Activated T-cell treated with anti-CD3 and anti-CD28 coated beads, Interleukin-2, amount 50 U/mL, for 1 hour (primary cell): ENCODE measurements at places on chromosomes 13 and 19.

- peak; percentile 30 for DNase-seq
Measured at GRCh38 chr13:41222259-41222852, 28.0 kb upstream of the KBTBD7 start.

DNA sequence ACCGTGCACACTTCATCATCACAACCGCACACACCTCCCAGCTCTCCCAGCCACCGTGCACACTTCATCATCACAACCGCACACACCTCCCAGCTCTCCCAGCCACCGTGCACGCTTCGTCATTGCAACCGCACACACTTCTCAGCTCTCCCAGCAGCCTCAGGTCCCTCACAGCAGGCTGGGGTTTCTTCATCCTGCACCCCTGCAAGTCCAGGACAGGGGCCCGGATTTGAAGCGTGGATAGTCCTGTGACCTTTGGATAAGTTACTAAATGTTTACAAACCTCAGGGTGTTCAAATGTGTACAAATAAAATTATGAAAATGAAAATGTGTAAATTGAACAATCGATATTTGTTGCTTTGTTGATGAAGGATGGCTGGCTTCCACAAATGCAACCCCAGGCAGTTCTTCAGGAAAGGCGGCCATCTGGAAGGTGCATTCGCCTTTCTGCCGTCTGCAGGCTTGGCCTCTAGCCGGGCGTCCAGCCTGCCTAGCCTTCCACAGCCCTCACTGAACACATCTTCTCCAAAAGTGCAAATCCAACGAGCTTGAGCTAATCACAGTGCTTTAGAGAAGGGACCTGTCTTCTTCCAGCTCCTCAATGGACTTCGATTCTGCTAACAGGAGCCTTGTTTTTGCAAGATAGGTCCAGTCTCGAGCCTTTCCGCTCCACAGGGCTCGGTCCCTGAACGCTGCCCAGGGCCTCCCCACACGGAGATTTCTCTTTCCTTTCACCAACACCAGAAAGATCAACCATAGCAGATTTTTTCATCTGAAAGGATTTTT is 74.2 kb downstream of the SPACA7 start:
- DNase-seq: no peak

- DNase-seq: no peak
Measured at GRCh38 chr13:100610391-100611347, 22.1 kb upstream of the GGACT start.

GRCh38 chr13:35600137-35600536 is 123.6 kb upstream of the MAB21L1 start:
- no peak for DNase-seq

- no peak for DNase-seq
Measured at GRCh38 chr19:15126131-15126910, 19.1 kb downstream of the SYDE1 start.

GRCh38 chr13:35744566-35745178 is 268.2 kb upstream of the MAB21L1 start:
- DNase-seq: no peak

- no peak for DNase-seq
Measured at GRCh38 chr13:110563463-110563774, 1.9 kb upstream of the RAB20 start.

DNA sequence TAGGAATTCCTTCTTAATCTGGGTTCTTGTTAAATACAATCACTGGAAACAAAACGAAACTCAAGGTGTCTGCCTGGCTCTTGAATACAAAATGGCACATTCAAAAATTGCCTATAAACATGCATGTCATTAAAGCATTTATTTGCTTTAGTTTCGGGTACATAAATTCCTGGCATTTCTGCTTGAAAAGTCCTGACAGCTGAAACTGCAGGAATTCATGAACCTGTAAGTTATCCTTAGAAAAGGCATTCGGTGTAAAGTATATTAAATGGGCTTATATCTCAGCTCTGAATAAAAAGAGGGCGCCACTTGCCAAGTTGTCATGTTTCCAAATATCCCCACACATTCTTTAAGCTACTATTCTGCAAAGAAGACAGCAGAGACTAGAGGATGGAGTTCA is 32.9 kb downstream of the RXFP2 start:
- DNase-seq: no peak

- no peak for DNase-seq
Measured at GRCh38 chr13:41137241-41137640, 4.6 kb upstream of the KBTBD6 start.

DNA sequence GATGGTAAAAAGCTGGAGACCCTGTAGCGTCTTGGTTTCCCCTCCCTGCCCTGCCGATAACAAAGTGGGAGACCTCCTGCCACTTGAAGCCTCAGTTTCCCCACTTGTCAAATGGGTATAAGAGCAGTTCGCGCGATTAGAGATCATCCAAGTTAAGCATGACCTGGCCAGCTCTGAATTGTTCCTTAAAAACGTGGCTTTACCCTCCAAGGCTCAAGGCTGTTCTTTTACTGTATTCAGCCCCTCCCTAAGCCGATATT is 421 bp downstream of the TNPO2 start:
- DNase-seq: no peak

DNA sequence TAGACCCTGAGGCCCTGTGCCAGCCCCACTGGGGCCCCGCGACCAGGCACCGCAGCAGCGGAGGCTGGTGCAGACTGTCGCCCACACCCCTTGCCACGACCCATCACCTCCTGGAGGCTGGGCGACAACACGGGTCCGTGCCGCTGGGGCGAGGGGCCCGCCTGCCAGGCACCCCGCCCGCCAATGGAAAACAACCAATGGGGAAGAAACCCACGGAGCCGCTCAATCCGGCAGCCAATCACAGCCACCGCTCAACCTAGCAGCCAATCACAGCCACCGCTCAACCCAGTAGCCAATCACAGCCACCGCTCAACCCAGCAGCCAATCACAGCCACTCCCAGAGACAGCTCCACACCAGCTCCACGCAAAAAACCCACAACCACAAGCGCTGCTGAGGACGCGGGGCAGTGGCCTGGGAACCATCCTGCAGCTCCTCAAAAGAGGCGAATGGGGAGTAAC is 29.7 kb downstream of the GPX4 start:
- peak; percentile 77 for DNase-seq
